Amniotic stem cell (primary cell): ENCODE measurements at places on chromosomes 3 and 15.

DNA sequence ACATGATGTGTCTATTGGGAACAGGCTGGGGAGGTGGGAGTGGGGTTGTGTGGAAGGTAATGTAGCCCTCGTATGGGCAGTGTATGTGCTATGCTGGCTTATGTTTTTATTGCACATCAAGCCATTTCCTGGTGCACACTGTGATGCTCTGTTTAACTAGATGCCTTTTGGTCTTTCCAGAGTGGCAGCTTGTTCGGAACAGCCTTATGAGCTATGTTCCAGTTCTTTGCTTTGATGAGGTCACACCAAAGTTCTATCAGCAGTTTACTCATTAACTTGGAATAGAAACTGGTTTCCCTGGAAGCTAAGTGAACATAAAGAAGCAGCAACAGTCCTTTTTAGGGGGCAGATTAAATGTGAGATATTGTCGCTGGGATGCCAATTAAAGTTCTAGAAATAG lies 133.9 kb downstream of the DIPK2A start:
- DNase-seq: no peak

- no peak for DNase-seq
These were observed 19.2 kb downstream of the GNB4 start for GRCh38 chr3:179432021-179432420.

DNA sequence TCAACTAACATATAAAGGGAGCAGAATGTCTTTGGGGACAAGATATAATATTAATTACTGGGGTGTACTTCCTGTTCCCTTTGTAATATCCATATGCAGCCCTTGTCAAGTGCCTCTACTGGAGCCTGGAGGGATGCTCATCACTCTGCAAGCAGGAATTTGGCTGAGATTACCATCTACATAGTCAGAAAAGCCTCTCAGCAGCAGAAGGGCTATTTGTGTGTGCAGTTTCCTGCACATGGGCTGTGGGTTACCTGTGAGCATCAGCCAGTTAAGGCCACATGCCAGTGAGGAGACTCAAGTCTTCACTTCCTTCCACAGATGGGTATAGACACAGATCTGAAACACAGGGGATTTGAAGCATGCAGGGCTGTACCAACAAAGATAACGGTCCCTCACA lies 278.1 kb upstream of the PLSCR5 start:
- DNase-seq: no peak

- no peak for DNase-seq
These were observed at the start of gene DGKG for GRCh38 chr3:186361762-186362536. TSS of gene DGKG (minus strand) at chr3:186362234. CDS start at chr3:186320459, 41,775 bp downstream.

DNA sequence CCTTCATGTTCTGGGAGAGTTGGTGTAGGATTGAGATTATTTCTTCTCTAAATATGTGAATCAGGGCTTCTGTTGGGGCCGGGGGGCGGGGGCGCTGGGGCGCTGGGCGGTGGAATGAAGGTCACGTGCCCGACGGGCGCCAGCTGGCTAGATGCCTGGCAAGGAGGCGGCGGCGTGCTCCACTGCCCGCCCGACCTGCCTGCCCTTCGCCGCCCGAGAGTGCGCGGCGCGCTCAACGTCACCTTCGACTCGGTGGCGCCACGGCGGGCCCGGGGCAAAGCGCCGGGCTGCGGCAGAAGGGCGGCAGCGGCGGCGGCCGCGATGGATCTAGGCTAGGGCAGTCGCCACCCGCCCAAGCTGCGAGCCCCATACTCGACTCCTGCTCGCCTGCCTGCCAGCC lies 47.0 kb upstream of the LHFPL4 start:
- DNase-seq: no peak

GRCh38 chr3:156488767-156489166 lies 66.2 kb downstream of the SSR3 start:
- DNase-seq: no peak

DNA sequence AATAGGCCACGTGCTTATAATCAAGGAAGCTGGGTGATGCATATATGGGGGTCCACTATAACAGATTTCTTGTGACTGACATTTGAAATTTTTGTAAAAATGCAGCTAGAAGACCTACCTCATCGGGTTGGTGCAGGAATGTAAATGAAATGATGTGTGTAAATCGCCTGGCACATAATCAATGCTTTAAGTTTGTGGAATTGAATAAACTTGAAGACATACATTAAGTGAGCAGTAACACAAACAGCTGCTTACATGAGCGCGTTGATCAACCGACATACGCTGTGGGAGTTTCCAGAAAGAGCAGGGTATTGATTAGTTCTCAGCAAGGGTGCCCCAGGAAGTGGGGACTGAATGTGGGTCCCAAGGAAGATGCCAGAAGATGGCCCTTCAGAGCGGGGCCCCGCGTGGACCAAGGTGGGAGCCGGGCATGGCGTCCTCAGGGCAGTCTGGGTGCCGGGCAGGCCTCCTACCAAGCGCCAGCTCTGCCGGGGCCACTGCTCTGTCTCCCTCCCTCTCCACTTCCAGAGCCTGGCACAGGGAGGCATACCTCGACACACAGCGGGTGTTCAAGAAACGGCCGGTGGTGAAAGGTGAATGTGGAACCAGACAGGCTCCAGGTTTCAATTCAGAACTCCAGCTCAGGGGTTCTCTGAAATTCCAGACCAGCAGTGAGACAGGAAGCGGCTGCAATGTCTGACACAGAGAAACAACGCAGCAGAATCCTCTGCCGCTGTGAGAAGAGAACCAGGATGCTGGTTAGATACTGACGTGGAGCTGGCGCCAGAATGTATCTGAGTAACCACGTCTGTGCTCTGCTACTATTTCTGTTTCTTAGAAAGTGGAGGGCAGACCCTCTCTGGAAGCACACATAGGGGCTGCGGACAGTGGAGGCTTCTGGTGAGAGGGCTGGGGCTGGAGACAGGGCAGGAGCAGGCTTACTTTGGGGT lies 12.6 kb downstream of the BFSP2 start:
- DNase-seq: no peak

GRCh38 chr15:27342991-27343390 lies 372.0 kb downstream of the GABRG3 start:
- DNase-seq: no peak

DNA sequence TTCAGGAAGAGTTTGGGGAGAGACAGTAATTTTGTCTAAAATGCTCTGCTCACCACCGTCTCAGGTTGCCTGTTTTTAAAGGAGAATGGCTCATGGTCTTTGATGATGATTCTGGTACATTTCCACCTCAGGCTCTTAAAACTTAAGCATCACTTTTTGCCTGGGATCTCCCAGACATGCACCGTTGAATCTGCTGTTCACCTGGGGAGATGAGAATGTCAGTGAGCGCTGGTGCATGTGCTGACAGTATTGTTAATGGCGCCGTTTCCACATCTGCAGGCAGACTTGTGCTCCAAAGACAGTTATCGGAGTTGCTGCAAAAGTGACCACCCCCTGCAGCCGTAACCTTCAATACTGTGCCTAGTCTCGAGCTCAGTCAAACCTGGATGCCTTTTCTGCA lies 219.0 kb upstream of the TPM1 start:
- no peak for DNase-seq

GRCh38 chr3:14885307-14885706 lies 62.1 kb upstream of the NR2C2 start:
- DNase-seq: no peak

DNA sequence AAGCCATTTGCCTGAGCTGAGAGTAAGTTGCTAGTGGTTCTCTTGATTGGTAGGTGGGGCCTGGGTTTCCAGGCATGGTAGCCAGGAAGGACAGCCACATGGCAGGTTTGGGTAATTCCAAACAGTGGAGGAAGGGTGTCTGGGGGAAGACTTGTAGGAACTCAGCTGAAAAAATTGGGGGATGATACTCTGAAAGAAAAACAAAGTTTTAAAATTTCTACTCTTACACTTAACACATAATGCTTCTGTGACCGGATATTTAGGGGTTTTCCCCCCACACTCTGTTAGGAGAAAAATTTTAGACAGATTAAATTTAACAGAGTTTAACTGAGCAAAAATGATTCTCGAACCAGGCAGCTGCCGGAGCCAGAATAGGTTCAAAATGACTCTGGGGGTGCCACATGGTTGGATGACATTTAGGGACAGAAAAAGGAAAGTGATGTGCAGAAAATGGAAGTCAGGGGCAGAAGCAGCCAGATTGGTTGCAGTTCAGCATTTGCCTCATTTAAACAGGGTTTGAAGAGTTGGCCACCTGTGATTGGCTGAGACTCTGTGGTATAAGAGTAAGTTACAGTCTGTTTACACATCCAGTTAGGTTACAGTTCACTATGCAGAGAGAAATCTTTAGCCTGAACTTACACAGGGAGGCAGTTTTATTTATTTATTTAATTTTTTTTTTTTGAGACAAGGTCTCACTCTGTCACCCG lies 8.1 kb downstream of the B2M start:
- no peak for DNase-seq

GRCh38 chr3:177679568-177680471 lies 482.5 kb upstream of the TBL1XR1 start:
- no peak for DNase-seq

DNA sequence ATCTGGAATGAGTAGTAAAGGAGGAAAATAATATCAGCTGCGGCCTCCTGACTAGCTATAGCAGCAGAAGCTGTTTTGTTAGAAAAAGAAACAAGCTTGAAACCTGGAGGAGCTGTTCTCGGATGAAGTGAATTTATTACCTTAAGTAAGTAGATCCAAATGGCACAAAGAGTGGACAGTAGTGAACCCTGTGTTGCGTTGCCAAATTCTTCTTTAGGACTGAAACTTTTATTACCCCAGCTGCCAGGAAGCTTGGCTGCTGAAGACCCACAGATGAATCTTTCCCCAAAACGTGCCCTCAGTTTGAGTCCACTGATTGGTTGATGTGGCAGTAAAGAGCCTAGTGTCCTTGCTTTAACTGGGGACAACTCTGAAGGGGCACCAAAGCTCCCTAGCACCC lies 366.8 kb upstream of the GBE1 start:
- DNase-seq: no peak
